Calu3 (cell line): ENCODE measurements at places on chromosomes 5 and 9. TPM values are rescaled to one million over a fixed set of nuclear protein-coding genes. Genes with fewer than 3 reads are reported as not detected.

DNA sequence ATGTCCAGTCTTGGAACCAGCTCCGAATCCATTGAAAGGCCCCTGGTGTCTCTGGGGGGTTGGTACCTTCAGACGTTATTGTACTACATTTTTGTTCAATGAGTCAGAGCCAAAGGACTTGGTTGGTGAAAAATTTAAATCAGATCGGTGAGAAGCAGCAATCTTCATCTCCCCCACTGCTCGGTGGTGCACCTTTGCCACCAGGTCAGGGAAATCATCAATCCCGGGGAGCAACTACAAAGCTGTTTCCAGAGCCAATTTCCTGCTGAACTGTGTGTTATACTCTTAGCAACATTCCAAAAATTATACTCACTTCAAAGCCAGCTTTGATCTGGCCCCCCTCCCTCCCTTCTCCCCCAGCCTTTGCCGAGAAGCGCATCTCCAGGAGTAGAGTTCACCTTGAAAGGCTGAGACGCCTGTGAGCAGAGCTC, 375.2 kb upstream of the WWC1 start:
- no peaks in the 10 kb centered on the region for H3K4me1 ChIP-seq
- DNase-seq, result no peak
- H3K27ac ChIP-seq, result no peak overlapping the region
- no peak overlapping the region for H3K4me3 ChIP-seq

DNA sequence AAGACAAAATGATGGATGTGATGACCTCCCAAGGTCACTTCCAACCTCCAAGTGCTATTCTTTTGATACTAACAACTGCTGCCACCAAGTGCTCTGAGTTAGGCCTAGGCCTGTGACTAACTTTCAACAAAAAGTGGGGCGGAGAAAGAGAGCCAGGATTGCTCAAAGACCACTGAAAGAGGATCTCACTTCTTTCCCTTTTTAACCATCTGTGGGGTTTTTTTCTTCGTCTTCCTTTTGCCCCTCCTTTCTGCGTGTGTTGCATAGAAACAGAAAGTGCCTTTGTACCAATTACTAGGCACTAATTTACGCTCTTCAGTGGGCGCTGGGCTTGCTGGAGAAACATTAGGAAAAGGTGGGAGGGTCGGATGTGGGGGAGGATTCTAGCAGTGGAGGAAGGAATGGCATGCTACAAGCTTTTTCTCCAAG, 8.0 kb downstream of the KLF9 start:
- H3K27me3 ChIP-seq, result no peaks in the 10 kb centered on the region
- no peak overlapping the region for H3K4me3 ChIP-seq
- no peaks in the 10 kb centered on the region for H3K36me3 ChIP-seq
- no peak for DNase-seq

DNA sequence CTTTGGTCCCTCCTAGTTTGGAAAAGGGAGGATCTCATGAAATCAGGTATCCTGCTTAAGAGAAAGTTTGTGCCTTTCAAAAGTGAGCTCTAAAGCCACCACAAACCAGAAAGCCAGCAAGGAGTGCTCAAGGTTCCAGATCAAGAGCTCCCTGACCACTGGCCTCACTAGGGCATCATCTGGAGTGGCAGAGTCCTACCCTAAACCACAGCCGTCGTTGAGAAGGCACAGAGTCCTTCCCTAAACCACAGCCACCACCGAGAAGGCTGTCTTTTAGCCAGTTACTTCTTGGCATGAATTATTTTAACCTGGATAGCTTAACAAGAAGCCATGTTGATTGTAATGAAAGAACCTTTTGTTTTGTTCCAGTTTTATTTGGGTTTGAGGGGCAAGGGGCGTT, 102.9 kb downstream of the FRMD3 start:
- H3K4me1 ChIP-seq, result peaks cover 14% of the 10 kb centered on the region
- peaks cover 4% of the 10 kb centered on the region for H3K36me3 ChIP-seq
- no peaks in the 10 kb centered on the region for H3K27me3 ChIP-seq
- no peak overlapping the region for H3K4me3 ChIP-seq
- no peak for DNase-seq
- H3K27ac ChIP-seq, result no peak overlapping the region

DNA sequence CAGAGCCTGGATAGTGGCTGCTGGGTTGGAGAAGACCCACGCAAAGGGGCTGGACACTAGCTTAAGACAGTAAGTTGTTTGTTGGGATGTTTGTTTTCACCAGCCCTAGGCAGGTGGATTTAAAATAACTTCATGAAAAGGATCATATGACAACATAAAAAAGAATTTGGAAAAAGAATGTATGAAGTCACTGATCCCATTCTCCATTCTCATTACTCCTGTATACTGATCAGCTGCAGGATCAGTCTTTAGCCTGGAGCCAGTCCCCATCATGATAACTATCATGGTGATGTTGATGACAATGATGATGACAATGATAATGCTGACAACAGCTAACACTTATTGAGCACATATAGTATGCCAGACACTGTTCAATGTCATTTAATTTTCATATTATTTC, 92.1 kb upstream of the IFNE start:
- no peak overlapping the region for H3K4me3 ChIP-seq
- H3K27ac ChIP-seq, result peak overlapping the region; percentile 45
- peaks cover 37% of the 10 kb centered on the region for H3K4me1 ChIP-seq
- peaks cover 21% of the 10 kb centered on the region for H3K36me3 ChIP-seq
- DNase-seq, result no peak

- no peak for DNase-seq
- peaks cover 39% of the 10 kb centered on the region for H3K27me3 ChIP-seq
- peaks cover 4% of the 10 kb centered on the region for H3K36me3 ChIP-seq
- H3K4me1 ChIP-seq, result peaks cover 22% of the 10 kb centered on the region
Measured at GRCh38 chr5:73415171-73415570, 33.4 kb downstream of the FOXD1 start.

- H3K36me3 ChIP-seq, result no peaks in the 10 kb centered on the region
- no peak overlapping the region for H3K4me3 ChIP-seq
- peaks cover 18% of the 10 kb centered on the region for H3K4me1 ChIP-seq
- H3K27ac ChIP-seq, result no peak overlapping the region
Measured at GRCh38 chr5:113043491-113043931, 66.9 kb downstream of the DCP2 start.

GRCh38 chr9:2241461-2241835, 226.3 kb downstream of the SMARCA2 start:
- DNase-seq, result no peak
- H3K4me3 ChIP-seq, result peak overlapping the region; percentile 77
- H3K36me3 ChIP-seq, result peaks cover 20% of the 10 kb centered on the region
- H3K27ac ChIP-seq, result peak overlapping the region; percentile 83
- H3K27me3 ChIP-seq, result no peaks in the 10 kb centered on the region

DNA sequence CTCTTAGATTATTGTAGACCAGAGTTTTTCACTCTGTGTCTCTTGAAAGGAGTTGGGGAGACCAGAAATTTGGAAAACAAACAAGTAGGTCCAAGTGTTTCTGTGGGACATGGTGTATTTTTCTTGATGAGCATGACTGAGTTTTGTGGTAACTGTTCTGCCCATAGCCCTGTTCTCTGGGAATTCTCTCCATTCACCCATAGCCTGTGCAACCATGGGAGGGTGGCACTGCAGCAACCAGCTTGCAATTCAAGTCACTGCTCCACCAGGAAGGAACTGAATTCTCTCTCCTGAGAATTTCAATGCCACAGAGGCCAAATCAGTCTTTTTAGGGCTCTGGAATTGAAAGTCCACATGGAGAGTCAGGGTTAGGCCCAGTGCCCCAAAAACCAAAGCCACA, 475.3 kb upstream of the TRPC7 start:
- H3K27ac ChIP-seq, result no peak overlapping the region
- no peaks in the 10 kb centered on the region for H3K36me3 ChIP-seq
- no peak overlapping the region for H3K4me3 ChIP-seq
- H3K27me3 ChIP-seq, result peaks cover 45% of the 10 kb centered on the region
- no peak for DNase-seq

GRCh38 chr5:156641686-156642085, 208.4 kb upstream of the PPP1R2B start:
- no peaks in the 10 kb centered on the region for H3K4me1 ChIP-seq
- DNase-seq, result no peak
- peaks cover 18% of the 10 kb centered on the region for H3K27me3 ChIP-seq
- no peak overlapping the region for H3K4me3 ChIP-seq
- no peak overlapping the region for H3K27ac ChIP-seq

- no peak for DNase-seq
- no peaks in the 10 kb centered on the region for H3K36me3 ChIP-seq
- no peaks in the 10 kb centered on the region for H3K27me3 ChIP-seq
- H3K27ac ChIP-seq, result no peak overlapping the region
- H3K4me3 ChIP-seq, result no peak overlapping the region
Measured at GRCh38 chr5:40404613-40405012, 275.1 kb upstream of the PTGER4 start.

GRCh38 chr9:134629586-134630392, 11.8 kb upstream of the COL5A1 start:
- no peak overlapping the region for H3K27ac ChIP-seq
- no peak for DNase-seq
- H3K4me3 ChIP-seq, result no peak overlapping the region
- H3K36me3 ChIP-seq, result no peaks in the 10 kb centered on the region
- no peaks in the 10 kb centered on the region for H3K4me1 ChIP-seq

- no peaks in the 10 kb centered on the region for H3K27me3 ChIP-seq
- H3K27ac ChIP-seq, result no peak overlapping the region
- no peaks in the 10 kb centered on the region for H3K36me3 ChIP-seq
- H3K4me1 ChIP-seq, result no peaks in the 10 kb centered on the region
- H3K4me3 ChIP-seq, result no peak overlapping the region
Measured at GRCh38 chr9:13296972-13297371, 17.5 kb upstream of the MPDZ start.

DNA sequence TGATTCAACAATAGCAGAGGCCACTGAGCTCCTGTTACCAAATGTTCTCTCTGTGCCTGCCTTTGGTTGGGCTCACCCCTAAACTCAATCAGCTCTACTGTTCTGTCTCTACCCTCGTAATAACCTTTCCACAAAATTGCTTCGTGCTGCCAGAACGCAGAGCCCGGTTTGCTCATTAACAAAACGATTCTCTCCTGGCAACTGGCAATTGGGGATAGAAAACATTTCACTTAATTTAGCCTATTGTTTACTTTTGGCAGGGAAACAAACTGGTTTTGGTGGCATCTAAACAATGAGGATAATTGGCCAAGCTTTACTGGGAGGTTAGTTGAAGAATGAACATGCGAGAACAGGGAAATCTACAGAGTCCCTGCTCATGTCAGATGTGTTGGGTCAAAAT, 56.6 kb downstream of the SLC28A3 start:
- no peaks in the 10 kb centered on the region for H3K27me3 ChIP-seq

- peaks cover 8% of the 10 kb centered on the region for H3K4me1 ChIP-seq
- H3K36me3 ChIP-seq, result no peaks in the 10 kb centered on the region
- peaks cover 47% of the 10 kb centered on the region for H3K27me3 ChIP-seq
- H3K4me3 ChIP-seq, result no peak overlapping the region
- no peak for DNase-seq
- no peak overlapping the region for H3K27ac ChIP-seq
Measured at GRCh38 chr5:171816666-171817065, 31.0 kb downstream of the SMIM23 start.

DNA sequence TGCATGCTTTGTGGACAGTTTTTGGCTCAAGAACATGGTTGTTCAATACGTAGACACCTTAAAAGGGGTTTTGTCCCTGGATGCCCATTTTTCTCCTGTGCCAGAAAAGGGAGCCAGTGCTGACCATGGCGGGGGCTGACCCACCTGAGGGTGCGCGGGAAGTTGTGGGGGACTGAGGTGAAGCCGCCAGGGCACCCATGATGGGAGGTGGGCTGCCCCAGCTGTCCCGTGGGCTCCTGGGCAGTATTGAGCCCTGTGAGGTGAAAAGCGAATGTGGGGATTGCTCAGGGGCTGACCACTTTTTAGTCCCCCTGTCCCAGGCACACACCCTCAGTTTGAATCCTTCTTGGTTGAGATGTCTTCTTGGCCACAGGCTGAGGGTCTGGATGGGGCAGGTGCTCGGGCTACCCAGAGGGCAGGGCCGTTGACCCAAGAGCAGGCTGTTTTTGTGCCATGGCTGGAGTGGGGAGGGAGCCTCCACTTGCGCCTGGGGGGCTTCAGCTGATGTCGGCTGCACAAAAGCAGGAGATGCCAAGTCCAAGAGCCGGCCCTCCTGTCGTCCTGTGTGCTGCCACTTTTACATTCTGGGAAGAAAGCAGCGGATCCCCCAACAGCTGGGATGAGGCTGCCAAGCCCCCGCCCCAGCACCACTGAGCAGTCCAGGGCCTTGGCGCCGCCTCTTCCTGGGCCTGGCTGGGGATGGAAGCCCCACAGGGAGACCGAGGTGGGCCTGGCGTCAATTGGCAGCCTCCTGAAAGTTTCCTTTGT, 120.1 kb downstream of the WNK2 start:
- no peaks in the 10 kb centered on the region for H3K27me3 ChIP-seq
- H3K27ac ChIP-seq, result no peak overlapping the region
- H3K36me3 ChIP-seq, result peaks cover 20% of the 10 kb centered on the region

DNA sequence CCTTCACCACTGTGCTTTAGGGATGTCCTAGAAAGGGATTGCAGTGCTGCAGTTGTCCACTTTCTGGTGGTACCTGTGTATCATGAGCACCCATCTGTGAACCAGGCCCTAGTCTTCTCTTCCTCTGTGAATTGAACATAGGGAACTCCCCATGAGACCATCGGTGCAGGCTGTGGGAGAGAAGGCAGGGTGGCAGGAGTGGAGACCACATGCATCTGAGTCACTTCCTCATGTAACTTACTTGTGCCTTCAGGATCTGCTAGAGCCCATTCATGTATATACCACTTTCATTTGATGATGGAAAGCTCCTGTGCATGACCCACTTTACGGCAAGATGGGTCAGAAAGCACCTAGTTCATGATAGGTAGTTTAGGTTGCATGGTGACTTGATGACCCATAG, 478.1 kb upstream of the CDH9 start:
- DNase-seq, result no peak
- no peak overlapping the region for H3K27ac ChIP-seq
- H3K27me3 ChIP-seq, result no peaks in the 10 kb centered on the region
- H3K4me3 ChIP-seq, result no peak overlapping the region
- H3K4me1 ChIP-seq, result no peaks in the 10 kb centered on the region
- no peaks in the 10 kb centered on the region for H3K36me3 ChIP-seq

- no peak for DNase-seq
- no peak overlapping the region for H3K27ac ChIP-seq
Measured at GRCh38 chr5:127311781-127312525, 21.4 kb downstream of the MEGF10 start.

- no peaks in the 10 kb centered on the region for H3K36me3 ChIP-seq
- no peak overlapping the region for H3K27ac ChIP-seq
- no peak overlapping the region for H3K4me3 ChIP-seq
- DNase-seq, result no peak
- no peaks in the 10 kb centered on the region for H3K4me1 ChIP-seq
Measured at GRCh38 chr5:155485386-155485785, 471.8 kb downstream of the KIF4B start.

- H3K27ac ChIP-seq, result no peak overlapping the region
- no peaks in the 10 kb centered on the region for H3K4me1 ChIP-seq
- no peaks in the 10 kb centered on the region for H3K36me3 ChIP-seq
- no peak overlapping the region for H3K4me3 ChIP-seq
Measured at GRCh38 chr5:156367597-156367996, 40.6 kb downstream of the SGCD start.

The RNF44 gene
- 76.9 and 82.3 TPM in 2 replicates for total RNA-seq

The STPG3 gene
- not detected in 2 replicates for total RNA-seq

The AKNA gene
- 3.9 and 5.8 TPM in 2 replicates for total RNA-seq

The PCDHGC3 gene
- total RNA-seq, result 49.4 and 73.0 TPM in 2 replicates

The PCSK1 gene
- total RNA-seq, result not detected in 2 replicates

The IFNB1 gene
- 0.42 and 0.61 TPM in 2 replicates for total RNA-seq

The IL9 gene
- not detected in 2 replicates for total RNA-seq

The GABRB2 gene
- not detected in 2 replicates for total RNA-seq

The GPR150 gene
- total RNA-seq, result 0.17 and 0.24 TPM in 2 replicates

The PRR16 gene
- 1.5 and 2.9 TPM in 2 replicates for total RNA-seq
